Memory B cell (primary cell): ENCODE measurements at places on chromosomes 11 and 22.

DNA sequence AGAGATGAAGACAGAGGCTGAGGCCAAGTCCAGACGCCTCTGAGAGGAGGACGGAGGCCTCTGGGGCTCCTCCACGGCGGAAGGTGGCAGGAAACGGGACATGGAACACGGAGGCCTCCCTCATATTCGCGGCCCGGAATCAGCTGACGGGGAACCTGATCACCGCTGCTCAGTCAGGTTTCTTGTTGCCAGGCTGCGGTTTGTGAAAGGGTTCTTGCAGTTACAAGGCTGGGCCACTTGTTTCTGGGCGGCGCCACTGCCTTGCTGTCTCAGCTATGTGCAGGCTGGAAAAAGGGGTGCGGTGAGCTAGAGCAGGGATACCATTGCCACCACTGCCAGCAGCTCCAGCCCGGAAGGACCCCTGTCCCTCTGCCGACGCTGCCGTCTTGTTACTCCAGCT, 10.0 kb upstream of the MMP1 start:
- H3K4me1 ChIP-seq, result no peaks in the 10 kb centered on the region
- H3K27me3 ChIP-seq, result peaks cover 13% of the 10 kb centered on the region
- no peak overlapping the region for H3K4me3 ChIP-seq
- DNase-seq, result no peak
- no peaks in the 10 kb centered on the region for H3K36me3 ChIP-seq

DNA sequence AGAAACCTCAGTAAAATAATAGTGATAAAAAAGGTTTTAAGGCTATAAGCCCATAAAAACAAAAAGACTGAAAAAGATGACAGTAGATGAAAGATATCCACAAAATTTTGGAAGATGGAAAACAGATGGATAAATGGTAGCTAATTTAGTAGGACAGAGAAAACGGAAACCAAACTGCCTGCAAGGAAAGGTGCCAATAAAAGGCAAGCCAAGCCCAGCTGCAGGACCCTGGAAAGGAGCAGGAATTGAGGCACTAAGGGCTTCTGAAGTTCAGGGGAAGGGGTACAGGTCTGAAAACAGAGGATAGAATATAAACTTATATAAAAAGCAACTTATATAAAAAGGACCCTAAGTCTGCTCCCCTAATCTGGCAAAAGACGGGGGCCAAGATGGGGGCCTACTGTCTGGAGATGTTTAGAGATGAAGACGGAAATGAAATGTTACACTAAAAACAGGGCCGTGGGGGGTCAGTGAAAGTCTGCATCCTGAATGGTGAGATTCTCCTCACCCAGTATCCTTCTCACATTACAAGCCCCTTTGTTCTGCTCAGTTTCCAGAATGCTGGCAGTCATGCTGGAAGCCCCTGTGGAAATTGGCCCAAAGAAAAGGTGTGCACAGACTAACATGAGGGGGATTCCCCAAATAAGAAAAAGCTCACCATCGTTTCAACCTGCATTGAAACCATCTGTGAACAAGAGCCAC, 269.3 kb upstream of the PITPNB start:
- H3K4me3 ChIP-seq, result no peak overlapping the region
- H3K36me3 ChIP-seq, result no peaks in the 10 kb centered on the region
- H3K27me3 ChIP-seq, result peaks cover 8% of the 10 kb centered on the region

DNA sequence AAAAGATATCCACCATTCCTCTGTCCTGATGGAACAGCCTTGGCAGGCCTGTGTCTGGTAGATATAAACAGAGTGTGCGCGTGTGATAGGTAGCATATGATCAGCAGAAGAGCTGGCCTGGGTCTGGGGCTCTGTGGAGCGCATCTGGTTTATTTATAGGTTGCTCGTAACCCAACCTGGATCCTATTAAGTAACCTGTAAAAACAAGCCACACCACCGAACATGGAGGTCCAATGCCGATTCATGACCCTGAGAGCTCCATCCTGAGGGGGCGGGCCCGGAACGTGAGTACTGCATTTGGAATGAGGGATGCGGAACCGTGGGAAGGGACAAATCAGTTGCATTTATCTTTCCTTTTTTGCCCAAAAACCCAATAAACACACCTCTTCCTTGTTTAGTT, 31.9 kb upstream of the APOL5 start:
- no peak for DNase-seq
- no peak overlapping the region for H3K4me3 ChIP-seq
- H3K36me3 ChIP-seq, result peaks cover 4% of the 10 kb centered on the region
- H3K27me3 ChIP-seq, result peaks cover 13% of the 10 kb centered on the region
- no peak overlapping the region for H3K27ac ChIP-seq

GRCh38 chr11:1776944-1777715, 13.4 kb upstream of the CTSD start:
- peaks cover 2% of the 10 kb centered on the region for H3K36me3 ChIP-seq
- H3K4me3 ChIP-seq, result no peak overlapping the region
- H3K27ac ChIP-seq, result no peak overlapping the region

DNA sequence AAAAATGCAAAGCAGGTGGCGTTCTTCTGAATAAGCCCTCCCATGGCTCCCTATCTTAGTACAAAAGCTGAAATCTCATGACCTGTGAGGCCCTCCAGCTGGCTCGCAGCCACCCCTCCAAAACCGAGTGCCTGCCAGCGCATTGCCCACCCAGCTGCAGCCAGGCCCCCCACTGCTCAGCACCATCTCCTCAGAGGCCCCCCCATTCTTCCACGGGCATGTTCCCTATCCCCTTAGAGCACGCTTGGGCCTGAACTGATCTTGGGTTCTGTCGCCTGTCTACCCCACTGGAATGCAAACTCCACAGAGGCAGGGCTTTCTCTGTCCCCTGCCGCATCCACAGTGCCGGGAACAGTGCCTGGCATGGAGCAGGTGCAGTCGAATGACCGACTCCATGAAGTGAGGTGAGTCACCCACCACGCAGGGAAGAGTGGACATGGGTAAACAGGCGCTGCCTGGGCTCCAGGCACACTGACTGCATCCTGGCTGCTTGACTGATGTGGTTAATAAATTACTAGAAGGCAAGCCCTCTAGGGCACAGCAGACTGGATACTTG, 11.3 kb upstream of the EFCAB6 start:
- H3K4me1 ChIP-seq, result no peaks in the 10 kb centered on the region
- H3K36me3 ChIP-seq, result no peaks in the 10 kb centered on the region
- no peak overlapping the region for H3K27ac ChIP-seq

- H3K4me3 ChIP-seq, result no peak overlapping the region
- peak overlapping the region; percentile 67 for H3K27ac ChIP-seq
- H3K36me3 ChIP-seq, result peaks cover 45% of the 10 kb centered on the region
- H3K4me1 ChIP-seq, result peaks cover 11% of the 10 kb centered on the region
These were observed 27.8 kb downstream of the CEP295 start for GRCh38 chr11:93689240-93689639.

DNA sequence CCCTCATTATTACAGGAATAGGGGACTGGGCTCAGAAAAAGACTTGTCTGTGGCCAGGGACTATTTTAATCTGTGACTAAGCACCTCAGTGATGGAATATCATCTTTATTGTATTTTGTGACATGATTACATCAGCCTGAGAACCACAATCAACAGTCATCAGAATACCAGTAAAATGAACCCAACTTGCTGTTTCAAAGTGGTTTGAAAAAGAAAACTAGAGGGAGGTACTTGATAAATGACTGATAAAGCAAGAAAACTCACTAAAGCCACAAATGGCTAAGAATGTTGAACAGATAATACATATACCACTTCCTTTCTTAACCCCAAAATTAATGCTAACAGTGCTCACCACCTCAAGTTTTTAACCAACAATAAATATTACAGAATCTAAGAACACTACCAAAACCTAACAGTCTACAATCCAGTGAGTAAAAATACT, 155.7 kb downstream of the ATG16L2 start:
- H3K27me3 ChIP-seq, result no peaks in the 10 kb centered on the region
- H3K36me3 ChIP-seq, result peaks cover 48% of the 10 kb centered on the region
- H3K27ac ChIP-seq, result peak overlapping the region; percentile 78
- H3K4me1 ChIP-seq, result peaks cover 36% of the 10 kb centered on the region

- H3K27me3 ChIP-seq, result peaks cover 3% of the 10 kb centered on the region
- no peak for DNase-seq
- no peaks in the 10 kb centered on the region for H3K36me3 ChIP-seq
- H3K4me1 ChIP-seq, result no peaks in the 10 kb centered on the region
- H3K27ac ChIP-seq, result no peak overlapping the region
These were observed 169.1 kb downstream of the CADM1 start for GRCh38 chr11:115334932-115335788.

- no peak for DNase-seq
- peaks cover 2% of the 10 kb centered on the region for H3K27me3 ChIP-seq
- no peaks in the 10 kb centered on the region for H3K36me3 ChIP-seq
- no peak overlapping the region for H3K4me3 ChIP-seq
These were observed 82.5 kb upstream of the TEAD1 start for GRCh38 chr11:12591706-12592105.

DNA sequence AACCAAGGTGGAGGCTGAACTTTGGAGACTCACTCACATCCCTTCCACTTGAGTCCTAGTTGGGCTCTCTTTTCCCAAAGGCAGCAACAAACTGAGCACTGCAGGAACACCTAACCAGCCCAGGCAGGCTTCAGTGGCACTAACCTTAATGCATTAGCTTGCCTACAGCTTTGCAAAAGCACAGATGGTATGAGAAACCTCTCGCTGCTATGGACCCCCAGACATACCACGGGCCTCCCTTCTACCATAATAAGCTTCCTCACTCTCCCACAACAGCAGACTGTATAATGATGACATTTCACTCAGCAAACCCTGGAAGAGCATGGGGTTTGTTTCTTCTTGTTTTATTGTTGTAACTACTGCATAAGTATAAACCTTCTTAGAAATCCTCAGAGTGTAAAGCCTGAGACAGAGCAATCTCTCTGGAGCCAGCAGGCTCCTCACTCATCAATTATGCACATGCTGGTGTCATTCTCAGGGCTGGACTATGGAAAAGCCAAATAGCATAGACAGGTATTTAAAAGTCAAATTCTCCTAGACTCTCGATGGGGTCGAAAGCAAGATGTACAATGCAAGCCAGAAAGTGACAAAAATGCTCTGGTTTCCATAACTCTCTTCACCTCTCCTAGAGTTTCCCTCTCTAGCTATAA, 167.6 kb downstream of the NXPE2 start:
- no peak for DNase-seq
- no peaks in the 10 kb centered on the region for H3K4me1 ChIP-seq
- H3K4me3 ChIP-seq, result no peak overlapping the region
- H3K27me3 ChIP-seq, result peaks cover 5% of the 10 kb centered on the region
- no peaks in the 10 kb centered on the region for H3K36me3 ChIP-seq
- no peak overlapping the region for H3K27ac ChIP-seq

GRCh38 chr22:19807161-19807913, 46.8 kb downstream of the TBX1 start:
- no peak overlapping the region for H3K4me3 ChIP-seq
- H3K27ac ChIP-seq, result no peak overlapping the region
- H3K27me3 ChIP-seq, result no peaks in the 10 kb centered on the region
- no peak for DNase-seq
- H3K36me3 ChIP-seq, result peaks cover 2% of the 10 kb centered on the region
- no peaks in the 10 kb centered on the region for H3K4me1 ChIP-seq

GRCh38 chr11:32531528-32531927, 52.1 kb upstream of the EIF3M start:
- no peak overlapping the region for H3K4me3 ChIP-seq
- no peaks in the 10 kb centered on the region for H3K36me3 ChIP-seq
- no peak for DNase-seq
- H3K27me3 ChIP-seq, result peaks cover 3% of the 10 kb centered on the region
- peaks cover 4% of the 10 kb centered on the region for H3K4me1 ChIP-seq

DNA sequence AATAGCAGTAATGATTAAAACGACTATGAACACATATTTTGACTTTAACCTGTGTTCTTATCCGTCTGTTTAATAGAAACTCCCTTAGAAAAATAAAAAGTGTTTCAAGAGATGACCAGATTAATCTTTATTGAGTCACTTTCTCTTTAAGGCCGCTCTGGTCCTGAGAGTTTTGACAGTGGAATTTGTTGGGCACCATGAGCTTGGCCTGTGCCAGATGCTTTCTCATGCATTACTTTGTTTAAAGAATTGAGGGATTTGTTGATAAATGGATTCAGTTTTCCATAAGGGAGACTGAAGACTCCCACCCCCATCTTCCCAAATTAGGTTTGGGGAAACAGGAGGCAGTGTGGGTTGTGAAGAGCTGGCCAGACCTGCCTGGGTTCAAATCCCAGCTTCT, 53.2 kb upstream of the ALX4 start:
- H3K36me3 ChIP-seq, result peaks cover 6% of the 10 kb centered on the region
- H3K4me3 ChIP-seq, result no peak overlapping the region
- H3K4me1 ChIP-seq, result no peaks in the 10 kb centered on the region
- no peak overlapping the region for H3K27ac ChIP-seq

GRCh38 chr11:119338318-119338890, 2.3 kb downstream of the C1QTNF5 start:
- H3K36me3 ChIP-seq, result peaks cover 2% of the 10 kb centered on the region
- H3K27ac ChIP-seq, result no peak overlapping the region
- peak; percentile 54 for DNase-seq
- no peak overlapping the region for H3K4me3 ChIP-seq

GRCh38 chr11:13008625-13009475, at the start of gene RASSF10:
Gene RASSF10 (plus strand): TSS chr11:13009316. CDS start chr11:13009577, 261 bp downstream.
- H3K4me1 ChIP-seq, result no peaks in the 10 kb centered on the region
- no peaks in the 10 kb centered on the region for H3K36me3 ChIP-seq
- H3K27me3 ChIP-seq, result peaks cover 19% of the 10 kb centered on the region
- DNase-seq, result no peak

GRCh38 chr11:67276781-67277230, 10.5 kb downstream of the GRK2 start:
- peak overlapping the region; percentile 79 for H3K4me3 ChIP-seq
- peak overlapping the region; percentile 73 for H3K27ac ChIP-seq
- peaks cover 18% of the 10 kb centered on the region for H3K36me3 ChIP-seq
- peaks cover 47% of the 10 kb centered on the region for H3K4me1 ChIP-seq
- no peaks in the 10 kb centered on the region for H3K27me3 ChIP-seq

- peak overlapping the region; percentile 3 for H3K27ac ChIP-seq
- peak overlapping the region; percentile 11 for H3K4me3 ChIP-seq
- peaks cover 26% of the 10 kb centered on the region for H3K4me1 ChIP-seq
- H3K27me3 ChIP-seq, result no peaks in the 10 kb centered on the region
- H3K36me3 ChIP-seq, result peaks cover 12% of the 10 kb centered on the region
These were observed 6.6 kb upstream of the RASGRP2 start for GRCh38 chr11:64750361-64751054.

DNA sequence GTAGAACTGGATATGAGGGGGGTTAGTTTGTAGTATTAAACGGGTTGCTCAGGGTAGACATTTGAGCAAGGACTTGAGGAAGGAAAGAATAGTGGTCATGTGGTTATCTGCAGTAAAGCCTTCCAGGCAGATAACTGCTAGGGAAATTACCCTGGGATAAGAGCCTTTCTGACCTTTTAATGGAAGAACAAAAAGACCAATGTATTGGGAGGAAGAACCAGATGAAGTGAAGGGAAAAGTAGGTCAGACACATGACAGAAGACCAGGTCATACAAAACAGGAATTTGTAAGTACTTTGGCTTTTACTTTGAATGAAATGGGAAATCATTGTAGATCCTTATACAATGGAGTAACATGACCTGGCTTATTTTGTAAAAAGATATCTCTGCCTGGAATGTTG, 241.9 kb upstream of the CTSC start:
- H3K36me3 ChIP-seq, result no peaks in the 10 kb centered on the region
- no peak for DNase-seq
- H3K27ac ChIP-seq, result no peak overlapping the region
- no peak overlapping the region for H3K4me3 ChIP-seq

- H3K27me3 ChIP-seq, result no peaks in the 10 kb centered on the region
- H3K4me3 ChIP-seq, result no peak overlapping the region
- DNase-seq, result no peak
- H3K4me1 ChIP-seq, result no peaks in the 10 kb centered on the region
- no peak overlapping the region for H3K27ac ChIP-seq
These were observed 1273.7 kb downstream of the LRRC4C start for GRCh38 chr11:40185793-40186192.

- DNase-seq, result no peak
- H3K4me3 ChIP-seq, result no peak overlapping the region
- no peaks in the 10 kb centered on the region for H3K27me3 ChIP-seq
- H3K4me1 ChIP-seq, result no peaks in the 10 kb centered on the region
- no peaks in the 10 kb centered on the region for H3K36me3 ChIP-seq
These were observed 81.2 kb downstream of the OR5AK2 start for GRCh38 chr11:57069942-57070341.
